Activated naive CD4-positive, alpha-beta T cell treated with anti-CD3 and anti-CD28 coated beads, Interleukin-2, amount 50 U/mL, for 72 hours (primary cell): ENCODE measurements at places on chromosomes 1 and 21.

GRCh38 chr1:116879478-116880133 is 30.1 kb upstream of the PTGFRN start:
- no peak for DNase-seq

DNA sequence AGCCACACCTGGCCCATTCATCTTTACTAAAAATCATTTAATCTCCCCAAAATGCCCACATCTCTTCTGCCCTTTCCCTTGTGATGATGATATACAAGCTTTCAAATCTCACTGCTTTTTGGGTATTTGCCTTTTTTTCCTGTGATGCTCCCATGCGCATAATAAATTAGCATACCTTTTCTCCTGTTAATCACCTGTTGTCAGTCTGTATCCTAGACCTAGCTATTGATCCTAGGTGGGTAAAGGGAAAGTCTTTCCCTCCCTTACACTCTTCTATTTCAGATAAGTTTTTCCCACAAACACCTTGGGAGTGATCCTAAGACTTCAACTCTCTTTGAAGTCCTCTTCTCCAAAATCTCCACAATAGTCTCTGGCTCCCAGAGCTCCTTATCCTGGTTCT is 12.0 kb upstream of the SLC35A3 start:
- DNase-seq = no peak

- no peak for DNase-seq
Measured at GRCh38 chr1:91592716-91593477, 92.2 kb downstream of the CDC7 start.

DNA sequence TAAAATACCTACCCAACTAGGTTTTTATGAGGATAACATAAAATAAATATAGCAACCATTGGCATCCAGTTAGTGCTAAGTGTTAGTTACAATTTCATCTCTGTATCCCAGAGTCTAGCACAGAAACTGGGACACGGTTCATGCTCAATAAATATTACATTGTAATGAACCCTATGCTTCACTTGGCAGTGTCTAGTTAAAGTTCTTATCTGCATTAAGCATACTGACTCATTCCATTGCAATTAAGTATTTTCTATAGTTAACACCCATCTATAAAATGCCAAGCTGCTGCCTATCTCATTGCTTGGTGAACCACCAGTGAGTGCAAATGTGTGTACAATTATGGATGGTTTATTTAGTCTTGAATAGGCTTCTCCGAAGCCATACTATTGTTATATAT is 15.2 kb downstream of the CHML start:
- no peak for DNase-seq

- peak; percentile 44 for DNase-seq
Measured at GRCh38 chr1:5707566-5708345, 284.5 kb downstream of the NPHP4 start.

GRCh38 chr1:203322500-203323179 is 17.3 kb downstream of the BTG2 start:
- no peak for DNase-seq

- no peak for DNase-seq
Measured at GRCh38 chr21:36994501-36995158, 11.9 kb upstream of the RIPPLY3 start.

- DNase-seq = no peak
Measured at GRCh38 chr21:21196848-21197247, 198.6 kb downstream of the NCAM2 start.

- DNase-seq = no peak
Measured at GRCh38 chr21:15870819-15871218, 141.0 kb downstream of the USP25 start.

- no peak for DNase-seq
Measured at GRCh38 chr21:44636209-44637017, 743 bp upstream of the KRTAP10-10 start.

DNA sequence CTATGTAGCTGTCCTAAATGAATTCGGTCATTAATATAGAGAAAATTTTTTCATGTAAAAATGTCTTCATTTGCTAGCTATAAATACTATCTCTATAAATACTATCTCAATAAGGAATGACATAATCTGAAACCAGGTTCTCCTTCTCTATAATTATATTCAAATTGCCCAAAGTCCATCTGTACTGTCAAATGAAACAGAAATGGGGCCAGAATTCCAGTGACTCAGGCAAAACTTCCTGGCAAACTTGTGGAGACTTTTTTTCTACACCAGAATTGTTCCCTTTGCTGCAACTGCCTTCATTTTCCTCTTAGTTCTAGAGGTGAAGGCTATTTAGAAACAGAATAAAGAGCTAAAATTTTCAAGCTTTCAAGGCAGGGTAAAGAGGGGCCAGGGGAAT is 152.5 kb downstream of the KCNH1 start:
- DNase-seq = no peak

- DNase-seq = no peak
Measured at GRCh38 chr1:97926017-97926708, 5.3 kb upstream of the DPYD start.

DNA sequence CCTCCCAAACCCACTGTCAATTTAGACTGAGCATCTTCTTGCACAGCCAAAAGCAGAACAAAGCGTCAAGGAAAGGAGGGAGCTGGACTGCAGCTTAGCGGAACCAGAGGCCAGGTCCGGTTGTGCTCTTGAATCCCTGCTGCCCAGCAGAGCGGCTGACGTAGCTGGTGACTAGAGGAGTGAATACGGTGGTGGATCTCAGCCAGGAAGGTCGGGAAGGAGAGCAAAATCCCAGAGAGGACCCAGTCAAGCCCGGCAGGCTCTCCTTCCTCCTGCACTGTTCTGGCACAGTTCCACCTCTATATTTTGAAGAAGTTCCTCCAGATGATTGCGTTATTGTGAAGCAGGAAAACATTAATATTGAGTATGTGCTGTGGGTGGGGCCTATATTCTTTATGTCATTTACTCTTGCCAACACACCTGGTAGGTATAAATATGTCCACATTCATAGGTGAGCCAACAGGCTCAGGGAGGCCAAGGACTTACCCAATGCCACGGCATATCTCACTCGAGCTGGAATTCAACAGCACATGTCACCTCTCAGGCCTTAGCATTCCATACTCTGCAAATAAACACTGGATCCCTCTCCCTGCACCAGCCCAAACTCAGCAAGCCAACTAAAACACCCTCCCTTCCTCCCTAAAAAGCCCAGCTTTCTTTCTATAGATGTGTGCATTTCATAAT is 23.6 kb upstream of the ABCB10 start:
- DNase-seq = no peak
